ENCODE measurements at places on chromosomes 3 and 15.

DNA sequence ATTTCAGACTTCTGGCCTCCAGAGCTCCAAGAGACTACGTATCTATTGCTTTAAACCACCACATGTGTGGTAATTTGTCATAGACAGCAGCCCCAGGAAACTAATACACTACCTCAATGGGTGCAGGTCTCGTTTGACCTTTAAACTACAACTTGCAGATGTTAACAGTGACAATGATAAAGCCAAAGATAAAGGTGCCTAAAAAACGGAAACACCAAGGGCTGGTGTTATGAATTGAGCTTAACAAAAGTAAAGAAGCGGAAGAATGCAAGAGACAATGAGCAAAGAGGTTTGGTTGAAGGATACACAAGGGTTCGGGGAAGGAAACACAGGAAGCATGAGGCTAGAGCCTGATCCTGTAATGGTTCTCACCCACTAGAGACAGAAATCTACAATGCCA, 50.8 kb downstream of the RFTN1 start:
- no peak for DNase-seq

GRCh38 chr3:59563966-59564365, 514.1 kb upstream of the CFAP20DC start:
- DNase-seq, result no peak

DNA sequence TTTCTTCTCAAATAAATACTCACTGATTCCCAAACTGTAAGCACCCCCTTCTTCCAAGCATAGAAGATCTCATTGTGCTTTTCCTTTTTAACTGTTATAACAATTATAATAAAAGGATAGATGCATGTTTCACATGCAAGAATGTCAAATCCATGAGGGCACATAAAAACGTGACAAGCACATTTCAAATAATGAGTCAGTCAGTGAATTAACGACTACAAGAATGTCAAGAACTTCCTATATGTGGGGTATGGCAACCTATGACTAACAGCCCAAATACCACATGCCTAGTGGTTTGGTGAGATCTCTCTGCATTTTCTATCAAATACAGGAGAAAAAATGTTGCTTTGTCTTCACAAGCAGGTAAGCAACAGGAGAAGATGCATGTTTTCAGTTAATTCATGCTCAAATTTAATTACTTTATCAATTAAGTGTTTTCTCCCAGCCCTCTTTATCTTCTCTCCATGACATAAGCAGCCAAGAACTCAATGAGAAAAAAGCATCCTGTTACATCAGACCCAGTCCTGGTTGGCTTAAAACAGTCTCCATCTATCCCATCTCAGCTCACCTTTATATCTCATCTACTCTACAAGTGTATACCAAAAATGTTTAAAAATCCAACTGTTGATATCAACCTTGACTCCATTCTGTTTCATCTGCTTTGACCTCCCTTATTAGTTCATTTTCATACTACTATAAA, 181.5 kb upstream of the LMCD1 start:
- DNase-seq, result no peak

- no peak for DNase-seq
These were observed 121.8 kb downstream of the ZNF609 start for GRCh38 chr15:64582202-64582601.

GRCh38 chr3:113557374-113557773, 25.0 kb downstream of the SIDT1 start:
- DNase-seq, result no peak

DNA sequence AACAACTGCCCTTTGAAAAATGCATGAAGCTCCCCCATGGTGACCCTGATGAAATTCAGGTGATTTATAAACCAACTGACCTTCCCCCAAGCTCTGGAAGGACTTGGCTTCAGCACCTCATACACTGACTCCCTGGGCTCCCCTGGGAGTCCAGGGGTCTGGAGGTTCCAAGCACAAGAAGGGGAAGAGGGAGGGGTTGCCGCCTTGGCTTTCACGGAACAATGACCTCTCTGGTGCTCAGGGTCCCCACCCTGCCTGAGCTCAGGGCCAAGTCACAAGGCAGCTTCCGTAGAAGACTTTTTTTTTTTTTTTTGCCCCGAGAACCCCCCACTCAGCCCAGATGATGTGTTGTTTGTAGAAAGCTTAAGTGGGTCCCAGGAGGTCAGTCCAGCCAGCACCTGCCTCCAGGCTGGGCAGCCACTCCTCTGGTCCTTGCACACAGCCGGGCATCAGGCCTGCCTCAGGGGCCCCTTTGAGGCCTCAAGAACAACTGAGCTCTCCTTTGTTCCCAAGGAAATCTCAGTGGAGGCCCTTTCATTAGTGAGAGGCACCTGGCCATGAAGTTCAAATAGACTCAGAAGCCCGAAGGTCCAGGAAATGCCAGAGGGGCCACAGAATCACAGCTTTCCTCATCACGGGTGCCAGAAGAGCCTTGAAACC, 14.0 kb upstream of the ALAS1 start:
- no peak for DNase-seq

- no peak for DNase-seq
These were observed 48.3 kb upstream of the ACP3 start for GRCh38 chr3:132268956-132269355.

GRCh38 chr3:187064210-187065115, 74.8 kb downstream of the RPL39L start:
- no peak for DNase-seq

DNA sequence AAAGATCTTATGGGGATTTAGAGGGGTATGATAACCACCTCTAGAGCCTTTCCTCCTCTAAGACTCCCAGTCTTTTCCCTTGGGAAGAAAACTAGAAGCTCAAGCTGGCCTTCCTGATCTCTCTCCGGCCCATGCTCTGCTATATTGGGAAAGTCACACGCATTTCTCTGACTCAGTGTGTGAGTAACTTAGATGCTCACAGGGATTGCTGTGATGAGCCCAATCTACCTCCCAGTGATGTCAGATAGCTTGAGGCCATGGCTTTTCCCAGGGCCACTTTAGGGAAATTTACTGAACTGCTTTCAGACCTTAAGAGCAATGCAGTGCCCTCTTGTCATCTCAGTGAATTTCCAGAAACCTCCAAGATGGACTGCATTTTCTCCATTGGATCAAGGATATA, 8.6 kb upstream of the ST8SIA2 start:
- no peak for DNase-seq

DNA sequence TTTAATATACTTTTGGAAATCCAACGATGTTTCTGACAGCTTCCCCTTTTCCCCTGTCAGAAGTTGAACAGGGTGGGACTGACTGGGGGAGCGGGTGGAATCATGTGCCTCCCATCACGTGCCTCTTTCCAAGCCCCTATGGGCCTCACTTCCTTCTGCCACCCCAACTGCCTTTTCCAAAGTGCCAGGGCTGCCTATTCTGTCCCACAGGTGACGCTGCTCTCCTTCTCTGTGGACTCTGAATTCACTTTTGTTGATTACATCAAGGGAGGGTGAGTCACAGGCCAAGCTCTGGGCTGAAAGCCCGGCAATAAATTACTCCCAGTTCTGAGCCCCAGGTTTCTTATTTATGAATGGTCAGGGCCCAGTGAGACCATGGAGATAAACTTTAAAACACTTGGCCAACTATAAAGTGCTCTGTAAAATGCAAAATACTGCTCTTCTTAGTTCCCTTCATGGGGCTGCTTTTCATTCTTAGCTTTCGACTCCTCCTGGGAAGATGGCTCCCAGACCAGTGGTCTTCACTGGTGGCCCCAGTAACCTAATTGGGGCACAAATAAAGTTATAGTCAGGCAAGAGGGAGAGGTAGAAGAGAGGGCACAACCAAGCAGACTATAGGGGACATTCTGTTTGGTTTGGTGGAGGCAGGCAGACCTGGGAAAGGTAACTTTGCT, 12.3 kb downstream of the CPNE9 start:
- DNase-seq, result no peak

- no peak for DNase-seq
These were observed 26.6 kb downstream of the CGGBP1 start for GRCh38 chr3:88032245-88032644.

- no peak for DNase-seq
These were observed 265.3 kb downstream of the ERC2 start for GRCh38 chr3:56202997-56203396.

GRCh38 chr3:44058022-44058867, 183.4 kb upstream of the TOPAZ1 start:
- peak; percentile 45 for DNase-seq

- peak; percentile 1 for DNase-seq
These were observed 35.1 kb upstream of the ZDHHC23 start for GRCh38 chr3:113912552-113913236.

DNA sequence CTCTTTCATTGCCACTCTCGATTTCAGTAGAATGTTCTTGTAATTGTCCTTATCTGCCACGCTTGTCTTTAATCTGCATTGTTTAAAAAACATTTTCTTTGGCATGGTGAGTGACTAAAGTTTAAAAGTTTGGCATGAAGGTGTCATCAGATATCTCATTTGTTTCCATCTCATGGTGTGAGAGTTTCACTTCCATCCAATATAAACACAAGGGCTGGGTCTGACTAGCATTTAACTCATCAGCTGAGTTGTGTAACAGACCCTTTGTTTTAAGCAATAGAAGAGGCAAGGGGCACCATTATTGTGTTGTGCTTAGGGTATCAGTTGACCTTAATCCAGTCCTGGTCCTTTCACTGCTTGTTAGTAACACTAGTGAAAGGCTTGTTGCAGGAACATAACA, 49.9 kb upstream of the IL12A start:
- DNase-seq, result no peak

- DNase-seq, result no peak
These were observed 63.8 kb downstream of the KCNAB1 start for GRCh38 chr3:156184156-156184555.

GRCh38 chr3:42503957-42504333, 1.5 kb downstream of the VIPR1 start:
- DNase-seq, result no peak

DNA sequence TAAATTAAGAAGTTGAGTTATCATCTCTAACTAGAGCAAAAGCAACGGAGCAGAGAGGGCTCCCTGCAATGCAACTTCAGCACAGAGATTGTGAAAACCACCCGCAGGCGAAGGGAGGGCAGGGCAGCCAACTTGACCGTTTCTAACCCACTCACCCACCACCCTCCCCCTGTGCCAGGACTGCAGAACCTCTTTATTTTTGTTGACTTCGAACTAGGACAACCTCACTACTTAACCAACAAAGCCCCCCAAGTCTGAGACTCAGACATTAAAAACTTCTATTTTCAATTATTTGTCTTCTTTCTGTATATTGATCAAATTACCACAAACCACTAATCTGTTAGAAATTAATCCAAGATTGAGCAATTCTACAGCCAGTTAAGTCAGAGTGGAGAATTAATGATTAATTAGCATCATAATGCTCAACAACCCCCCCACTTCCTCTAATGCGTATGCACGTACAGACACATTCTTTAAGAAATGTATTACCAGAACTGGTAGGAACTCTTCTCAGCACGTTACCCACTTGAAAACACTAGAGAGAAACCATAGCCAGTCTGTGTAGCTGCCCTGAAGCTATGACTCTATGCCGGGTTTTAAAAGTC, 2.0 kb downstream of the MGLL start:
- no peak for DNase-seq

DNA sequence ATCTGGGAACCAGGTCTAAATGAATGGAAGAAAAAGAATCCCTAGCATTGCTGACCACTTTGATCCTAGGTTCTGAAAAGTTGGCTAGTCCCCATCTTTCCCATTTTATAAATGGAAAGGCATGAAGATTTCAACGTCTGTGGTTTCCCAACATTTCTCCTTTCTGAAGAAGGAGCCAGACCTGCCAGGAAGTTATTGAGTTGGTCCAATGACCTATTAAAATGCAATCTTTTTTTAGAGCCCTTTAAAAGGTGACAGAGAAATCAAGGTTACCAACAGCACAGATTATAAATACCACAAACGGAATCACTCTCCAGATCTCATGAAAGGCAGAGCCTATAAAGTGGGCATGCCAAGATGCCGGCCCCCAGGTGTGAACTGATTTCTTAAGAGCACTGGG, 505.6 kb upstream of the THBS1 start:
- no peak for DNase-seq

DNA sequence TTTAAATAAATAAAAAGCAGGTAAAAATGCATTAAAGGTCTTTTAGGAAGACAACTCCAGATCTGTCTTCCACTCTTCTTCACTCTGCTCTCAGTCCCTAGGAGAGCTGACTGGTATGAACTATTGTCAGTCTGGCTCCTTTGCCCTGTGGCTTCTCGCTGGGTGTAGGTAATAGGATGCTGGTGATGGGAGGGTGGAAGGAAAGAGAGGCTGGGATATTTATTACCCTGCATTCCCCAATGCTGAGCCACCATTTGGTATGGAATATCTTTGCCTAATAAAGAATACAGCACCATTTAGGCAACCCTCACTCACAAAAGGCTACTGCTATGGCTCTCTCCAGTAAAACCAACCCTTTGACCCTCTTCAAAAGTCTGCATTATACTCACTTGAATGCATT, 326.9 kb downstream of the CNTN3 start:
- no peak for DNase-seq

- no peak for DNase-seq
These were observed 233.2 kb upstream of the SEMA6D start for GRCh38 chr15:47484059-47484458.

DNA sequence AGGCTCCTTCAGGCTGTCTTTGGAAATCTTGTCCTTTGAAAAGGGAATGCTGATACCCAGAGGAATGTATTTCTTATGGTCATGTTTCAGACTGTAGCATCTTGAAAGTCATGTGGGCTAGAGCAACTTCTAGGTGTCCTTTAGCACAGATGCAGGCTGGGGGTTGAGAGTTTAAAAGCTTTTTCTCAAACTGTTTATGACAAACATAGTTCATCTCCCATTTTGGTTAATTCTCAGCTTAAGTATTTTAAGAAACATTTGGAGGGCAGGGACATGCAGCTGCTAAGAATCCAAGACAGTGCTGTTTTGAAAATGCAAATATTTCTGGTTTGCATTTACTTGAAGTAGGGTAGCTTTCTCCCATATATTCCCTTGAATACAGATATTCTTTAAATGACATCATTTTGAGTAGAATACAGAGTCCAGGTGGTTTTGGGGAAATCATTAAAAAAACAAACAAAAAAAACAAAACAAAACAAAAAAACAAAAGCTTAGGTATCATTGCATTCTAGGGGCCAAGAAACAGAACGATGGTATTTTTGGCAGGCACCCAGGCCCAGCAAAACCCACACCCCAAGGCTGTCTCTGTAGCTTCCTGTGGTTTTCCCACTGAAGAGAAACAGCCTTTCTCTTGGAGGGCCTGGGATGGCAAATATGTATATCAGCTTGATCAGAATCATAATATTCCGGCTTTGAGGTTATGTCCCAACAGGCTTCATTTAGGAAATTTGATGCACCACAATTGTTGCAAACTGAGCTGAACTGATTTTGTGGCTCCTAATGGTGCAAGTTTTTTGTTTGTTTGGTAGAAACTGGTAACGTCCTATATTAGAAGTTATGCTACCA, 120.0 kb downstream of the ATG7 start:
- no peak for DNase-seq

GRCh38 chr15:25671132-25671531, 192.0 kb downstream of the ATP10A start:
- no peak for DNase-seq

DNA sequence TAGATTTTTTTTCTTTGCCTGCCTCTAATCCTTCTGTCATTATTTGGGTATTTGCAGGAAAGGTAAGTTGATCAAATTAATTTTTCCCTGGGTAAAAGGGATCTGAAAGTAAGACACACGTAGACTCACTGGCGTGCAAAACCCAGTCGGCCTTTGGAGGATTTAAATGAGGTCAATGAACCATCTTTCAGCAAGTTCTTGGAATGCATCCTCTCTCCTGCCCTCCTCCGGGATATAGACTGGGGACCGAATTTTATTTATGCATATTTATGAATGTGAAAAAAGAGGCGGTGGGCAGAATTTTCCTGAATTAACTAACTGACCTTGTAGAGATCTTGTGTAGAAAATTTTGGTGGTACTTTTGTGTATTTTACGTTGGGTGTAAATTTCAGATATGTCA, 2.2 kb downstream of the CADM2 start:
- DNase-seq, result no peak

Data from stimulated activated CD4-positive, alpha-beta T cell treated with anti-CD3 and anti-CD28 coated beads, Interleukin-1b, Interleukin-23, amount 100 ng/mL, for 4 hours (primary cell).